ENCODE measurements at places on chromosomes 6 and 20.
A peak's percentile ranks its signal among the peaks of the same experiment; 100 is the strongest.

DNA sequence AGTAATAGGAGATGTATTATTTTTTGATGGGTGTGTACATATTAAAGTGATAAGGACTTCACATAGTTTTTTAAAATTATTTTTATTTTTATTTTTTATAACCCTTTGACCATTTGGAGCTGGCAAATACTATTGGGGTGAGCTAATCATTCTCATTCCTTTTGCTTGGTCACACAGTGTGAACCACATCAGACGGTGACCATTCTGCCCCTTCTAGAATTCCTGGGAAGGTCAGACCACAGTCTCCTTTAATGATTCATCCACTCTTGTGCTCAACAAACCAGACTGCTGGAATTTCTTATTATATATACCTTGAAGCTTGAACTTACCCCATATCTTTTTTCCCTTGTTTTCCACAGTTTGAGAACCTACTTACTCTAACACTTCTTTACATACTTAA, 23.9 kb upstream of the PRL start:
- no peak for DNase-seq

- DNase-seq, result no peak
These were observed 732.1 kb downstream of the EPHA7 start for GRCh38 chr6:92687278-92687677.

GRCh38 chr6:122722746-122723145, 56.8 kb upstream of the FABP7 start:
- DNase-seq, result no peak

GRCh38 chr6:193773-194310, 98.4 kb upstream of the DUSP22 start:
- DNase-seq, result peak; percentile 67

- no peak for DNase-seq
These were observed 9.0 kb downstream of the MYLK4 start for GRCh38 chr6:2741756-2742155.

- DNase-seq, result no peak
These were observed 80.5 kb downstream of the TMEM242 start for GRCh38 chr6:157242791-157243190.

DNA sequence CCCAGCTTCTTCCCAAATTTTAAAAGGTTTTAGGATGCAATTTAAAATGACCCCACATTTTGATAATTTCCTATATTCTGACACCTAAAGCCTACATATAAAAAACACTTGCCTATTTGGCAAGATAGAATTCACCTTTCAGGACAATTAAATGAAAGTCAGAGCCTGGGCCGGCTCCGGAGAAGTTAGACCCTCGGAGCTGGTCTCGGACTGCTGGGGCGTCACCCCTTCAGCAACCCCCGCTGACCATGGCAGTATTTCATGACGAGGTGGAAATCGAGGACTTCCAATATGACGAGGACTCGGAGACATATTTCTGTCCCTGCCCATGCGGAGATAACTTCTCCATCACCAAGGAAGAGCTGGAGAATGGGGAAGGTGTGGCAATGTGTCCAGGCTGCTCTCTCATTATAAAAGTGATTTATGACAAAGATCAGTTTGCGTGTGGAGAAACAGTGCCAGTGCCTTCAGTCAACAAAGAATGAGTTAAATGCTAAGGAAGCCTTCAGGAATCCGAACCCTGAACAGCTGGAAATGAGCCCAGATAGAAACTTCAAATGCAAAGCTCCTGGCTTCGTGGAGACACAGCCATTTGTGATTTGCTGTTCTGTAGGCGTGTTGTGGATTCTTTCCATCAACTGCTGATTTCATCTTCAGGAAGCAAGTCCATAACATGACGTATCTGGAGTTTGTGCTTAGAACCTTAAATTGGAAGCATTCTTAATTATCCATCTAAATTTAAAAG, 16.0 kb downstream of the TCFL5 start:
- DNase-seq, result no peak

DNA sequence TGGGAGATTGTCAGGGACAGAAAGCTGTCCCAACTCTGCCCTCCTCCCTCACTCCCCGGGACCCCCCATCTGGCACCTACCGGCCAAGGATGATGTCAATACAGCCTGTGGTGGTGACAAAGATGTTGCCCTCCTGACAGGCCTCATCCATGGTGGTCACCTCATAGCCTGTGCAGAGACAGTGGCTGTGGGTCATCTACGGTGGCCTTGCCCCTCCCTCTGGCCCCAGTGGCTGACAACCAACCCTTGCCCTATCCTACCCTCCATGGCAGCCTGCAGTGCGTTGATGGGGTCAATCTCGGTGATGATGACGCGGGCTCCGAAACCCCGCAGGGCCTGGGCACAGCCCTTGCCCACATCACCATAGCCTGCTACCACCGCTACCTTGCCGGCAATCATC, 12.7 kb downstream of the AHCY start:
- DNase-seq, result no peak

GRCh38 chr6:151494235-151494935, 568 bp downstream of the CCDC170 start:
- DNase-seq, result peak; percentile 32

DNA sequence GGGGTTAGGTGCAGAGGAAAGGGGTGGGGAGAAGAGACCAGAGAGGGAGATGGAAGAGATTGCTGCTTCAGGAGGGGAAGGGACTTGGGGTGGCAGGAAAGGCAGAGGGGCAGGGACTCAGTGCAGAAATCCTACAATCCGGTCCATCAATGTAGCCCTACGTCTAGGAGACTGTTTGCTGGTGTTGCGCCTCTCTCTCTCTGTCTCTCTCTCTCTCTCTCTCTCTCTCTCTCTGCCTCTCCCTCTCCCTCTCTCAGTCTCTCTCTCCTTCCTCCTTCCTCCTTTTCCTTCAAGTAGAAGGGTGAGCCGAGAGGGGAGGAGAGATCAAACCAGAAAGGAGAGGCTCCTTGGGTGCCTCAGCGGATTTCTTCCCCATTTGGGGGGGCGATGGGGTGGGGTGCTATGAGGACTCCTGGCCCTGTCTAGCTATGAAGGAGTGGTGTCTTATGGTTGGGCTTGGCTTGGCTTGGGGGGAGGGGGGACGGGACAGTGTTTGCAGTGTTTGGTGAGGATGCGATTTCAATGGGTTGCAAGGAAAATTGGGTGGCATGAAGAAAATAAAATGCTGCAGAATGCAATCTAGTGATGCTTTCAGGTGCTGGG, 181.2 kb downstream of the TBXT start:
- DNase-seq, result no peak

DNA sequence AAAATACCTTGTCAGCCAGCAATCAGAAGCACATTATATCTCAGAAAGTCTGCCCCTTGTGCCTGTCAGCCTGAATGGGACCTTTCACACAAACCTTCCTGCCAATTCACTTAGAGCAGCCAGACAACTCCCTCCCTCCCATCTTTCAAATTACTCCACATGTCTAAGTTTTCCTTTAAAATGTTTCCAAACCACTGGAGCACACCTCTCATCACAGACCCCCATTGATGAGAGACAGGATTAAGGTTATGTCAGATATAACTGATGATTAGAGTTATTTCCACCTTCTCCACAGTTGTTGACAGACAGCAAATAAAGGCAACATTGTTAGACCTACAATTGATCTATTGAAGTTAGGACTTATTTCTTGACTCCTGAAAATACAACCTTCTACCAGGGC, 408.4 kb downstream of the PLCB1 start:
- no peak for DNase-seq

DNA sequence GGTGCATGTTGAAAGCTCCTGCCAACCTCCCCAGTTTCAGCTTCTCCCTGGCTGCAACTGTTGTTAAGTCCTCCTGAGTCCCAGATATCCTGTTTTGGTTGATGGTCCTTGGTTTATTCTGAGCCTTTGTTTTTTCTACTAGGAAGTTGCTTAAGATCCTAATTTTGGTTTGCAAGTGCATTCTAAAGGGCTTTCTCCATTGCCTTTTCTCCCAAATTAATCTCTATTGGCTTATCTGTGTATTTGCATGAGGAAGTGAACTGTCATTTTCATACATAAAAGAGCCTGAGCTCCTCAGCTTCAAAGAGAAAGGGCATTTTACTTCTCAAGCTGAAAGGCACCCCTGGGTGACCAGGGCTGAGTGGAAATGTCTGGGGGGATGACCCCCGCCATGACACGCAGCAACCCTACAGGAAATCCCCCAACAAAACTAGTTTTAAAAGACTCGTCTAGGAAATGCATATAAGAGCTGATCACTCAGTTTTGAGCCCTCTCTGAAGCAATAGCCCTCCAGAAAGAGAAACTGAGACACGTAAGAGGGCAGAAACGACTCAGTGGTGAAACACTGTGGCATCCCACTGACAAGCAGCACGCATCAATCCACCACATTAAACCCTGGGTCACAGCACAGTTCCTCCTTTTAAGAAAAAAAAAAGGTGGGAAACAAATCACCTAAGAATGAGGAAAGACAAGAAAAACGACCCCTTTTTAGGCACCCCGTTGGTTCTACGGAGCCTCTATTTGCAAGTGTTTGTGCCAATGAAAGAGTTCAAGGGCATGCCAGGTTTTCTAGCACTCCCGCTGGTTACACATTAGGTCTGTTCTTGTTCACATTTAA, 140.9 kb downstream of the THBS2 start:
- DNase-seq, result peak; percentile 6

- no peak for DNase-seq
These were observed 540.7 kb downstream of the HAO1 start for GRCh38 chr20:7399575-7399974.

DNA sequence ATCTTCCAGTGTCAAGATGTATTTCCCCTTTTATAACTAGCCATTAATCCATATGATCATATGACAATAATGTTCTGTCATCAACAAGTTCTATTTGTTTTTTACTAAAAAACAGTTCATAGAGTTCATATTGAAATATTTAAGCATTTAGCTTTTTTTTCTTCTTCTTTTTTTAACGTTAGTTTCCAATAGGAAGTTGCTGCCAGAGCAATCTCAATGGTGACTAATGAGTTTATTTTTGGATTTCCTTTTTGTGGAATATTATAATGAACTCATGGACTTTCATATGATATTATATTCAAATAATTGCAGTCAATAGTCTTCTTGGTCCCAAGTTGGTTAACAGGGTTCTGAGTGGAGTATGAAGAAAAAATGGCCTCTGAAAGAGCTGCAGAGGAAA, 343.3 kb downstream of the BCKDHB start:
- no peak for DNase-seq

- DNase-seq, result no peak
These were observed 175.5 kb downstream of the RFPL4B start for GRCh38 chr6:112522587-112522986.

DNA sequence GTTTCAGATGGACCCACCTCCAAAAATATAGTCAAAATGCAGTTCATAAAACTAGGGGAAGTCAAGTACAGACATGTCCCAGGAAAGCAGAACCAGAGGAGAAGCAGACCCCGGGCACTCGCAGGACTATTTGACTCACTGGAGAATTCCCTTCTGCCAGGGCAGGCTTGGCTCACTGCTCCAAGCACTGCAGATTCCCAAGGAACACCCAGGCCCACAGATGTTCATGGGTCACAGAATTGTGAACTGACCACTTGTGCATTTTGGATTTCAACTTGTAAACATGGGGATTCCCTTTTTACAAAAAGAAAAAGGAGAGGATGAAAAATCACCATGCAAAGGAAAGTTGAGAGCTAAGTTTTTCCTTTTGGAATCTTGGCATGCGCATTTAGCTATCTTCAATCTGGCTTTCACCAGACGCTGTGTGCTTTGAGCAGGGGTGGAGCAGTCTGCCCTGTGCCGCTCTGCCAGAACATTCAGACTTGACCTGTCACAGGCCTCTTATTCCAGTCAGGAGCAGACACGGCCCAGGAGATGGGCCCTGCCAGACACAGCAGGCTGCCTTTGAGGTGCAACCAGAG, 237.5 kb upstream of the TAB2 start:
- no peak for DNase-seq

DNA sequence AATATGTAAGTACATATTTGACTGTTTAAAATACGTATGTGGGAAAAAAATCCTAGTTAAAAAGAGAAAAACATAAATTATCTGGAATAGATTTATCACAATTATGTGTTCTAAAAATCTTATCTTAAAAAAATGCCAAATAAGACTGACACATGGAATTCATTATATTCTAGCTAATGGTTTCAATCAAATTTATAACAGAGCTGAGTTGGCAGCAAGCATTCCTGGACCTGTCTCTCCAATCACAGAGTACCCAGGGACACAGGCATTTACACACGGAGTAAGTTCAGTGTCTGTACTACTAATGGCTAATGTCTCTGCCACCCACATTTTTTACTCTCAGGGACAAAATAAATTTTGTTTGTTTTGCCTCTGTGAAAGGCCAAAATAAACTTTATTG, 122.3 kb downstream of the RPS12 start:
- no peak for DNase-seq

GRCh38 chr20:54596651-54597050, 121.3 kb downstream of the DOK5 start:
- no peak for DNase-seq

- DNase-seq, result no peak
These were observed 36.0 kb downstream of the KIAA1755 start for GRCh38 chr20:38224531-38224930.

DNA sequence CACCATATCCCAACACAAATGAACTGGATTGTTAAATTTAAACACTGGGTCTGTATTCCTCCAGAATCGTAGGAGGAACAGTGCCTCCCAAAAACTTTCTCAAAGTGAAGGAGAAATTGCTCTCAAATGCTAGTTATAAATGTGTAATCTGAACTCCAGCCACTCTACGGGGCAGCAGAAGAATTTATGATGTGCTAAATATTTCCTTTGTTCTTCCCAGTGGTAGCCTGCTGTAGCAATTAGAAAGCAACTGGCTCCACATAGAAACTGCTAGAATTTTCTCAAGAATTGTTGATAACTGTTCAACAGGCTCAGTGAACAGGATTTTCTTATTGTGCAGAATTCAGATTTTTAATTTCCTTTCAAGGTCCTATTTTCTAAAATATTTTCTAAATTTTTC, 49.8 kb upstream of the EYA4 start:
- DNase-seq, result no peak

DNA sequence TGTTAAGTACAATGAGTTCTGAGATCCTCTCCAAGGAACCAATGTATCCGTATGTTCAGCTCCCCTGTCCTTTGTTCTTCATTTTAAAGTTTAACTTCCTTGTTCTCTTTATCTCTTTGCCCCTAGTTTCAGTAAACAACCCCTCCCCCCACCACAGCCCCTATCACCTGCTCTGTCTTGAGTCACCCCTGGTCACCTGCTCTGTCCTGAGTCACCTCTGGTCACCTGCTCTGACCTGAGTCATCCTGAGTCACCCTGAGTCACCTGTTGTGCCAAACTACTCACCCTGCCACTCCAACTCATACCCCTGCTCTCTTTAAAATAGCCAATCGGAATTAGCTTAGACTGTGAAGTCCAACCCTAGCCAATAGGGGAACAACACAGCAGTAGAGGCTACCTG, 288.7 kb upstream of the CDYL start:
- no peak for DNase-seq

DNA sequence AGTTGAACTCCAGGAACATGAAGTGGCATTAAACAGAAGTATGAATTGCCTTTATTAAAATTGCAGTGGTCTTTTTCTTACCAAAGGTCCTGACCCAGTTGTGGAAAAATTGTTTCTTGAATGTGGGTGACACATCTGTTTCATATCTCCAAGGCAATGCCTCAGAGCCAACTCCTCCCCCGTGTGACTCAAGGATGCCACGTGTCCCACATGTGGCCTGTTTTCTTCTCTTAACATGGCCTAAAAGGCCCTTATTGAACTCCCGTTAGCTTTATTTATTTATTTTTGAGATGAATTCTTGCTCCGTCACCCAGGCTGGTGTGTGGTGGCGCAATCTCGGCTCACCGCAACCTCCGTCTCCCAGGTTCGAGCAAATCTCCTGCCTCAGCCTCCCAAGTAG, 128.4 kb upstream of the ESR1 start:
- peak; percentile 12 for DNase-seq

- DNase-seq, result no peak
These were observed 599.6 kb downstream of the PTPRT start for GRCh38 chr20:42589976-42590639.

Measured in activated CD4-positive, alpha-beta T cell treated with anti-CD3 and anti-CD28 coated beads, Interleukin-2, amount 50 U/mL, for 16 hours (primary cell).